Activated CD4-positive, CD25-positive, alpha-beta regulatory T cell treated with anti-CD3 and anti-CD28 coated beads, Interleukin-2, amount 50 U/mL, for 16 hours (primary cell): ENCODE measurements at places on chromosomes 12 and 14.

DNA sequence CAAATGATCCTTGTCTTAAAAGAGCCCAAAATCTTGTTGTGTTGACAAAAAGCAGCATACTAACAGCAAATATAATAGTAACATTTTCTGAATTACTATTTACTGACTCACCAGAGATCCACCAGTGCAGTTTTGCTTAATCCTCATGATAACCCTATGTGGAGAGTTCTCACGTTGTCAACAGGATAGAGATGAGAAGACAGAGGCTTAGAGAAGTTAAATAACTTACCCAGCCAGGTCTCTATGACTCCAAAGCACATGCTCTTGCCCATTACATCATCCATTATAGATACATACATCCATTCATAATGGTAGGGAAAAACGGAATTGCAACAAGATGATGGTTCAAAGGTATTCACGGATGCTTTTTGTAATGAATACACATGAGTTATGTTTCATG lies 111.9 kb downstream of the PAX9 start:
- DNase-seq = no peak

DNA sequence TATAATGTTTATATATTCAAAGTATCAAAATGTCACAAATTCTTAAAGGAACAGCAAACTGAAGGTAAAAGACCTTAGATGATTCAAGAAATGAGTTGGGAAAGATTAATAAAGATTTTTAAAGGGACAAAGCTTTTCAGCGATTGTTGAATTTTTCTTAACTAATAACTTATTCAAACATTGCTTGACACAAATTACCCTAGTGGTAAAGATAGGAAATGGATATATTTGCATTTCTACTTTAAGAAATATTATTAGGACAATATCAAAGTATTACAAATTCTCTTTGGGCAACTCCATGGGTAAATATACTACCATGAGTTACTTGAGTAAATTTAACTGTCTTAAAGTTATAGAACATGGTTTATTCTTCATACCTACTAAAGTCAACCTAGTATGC lies 266.0 kb upstream of the GARIN2 start:
- no peak for DNase-seq

- DNase-seq = no peak
Measured at GRCh38 chr14:21070610-21071224, 613 bp downstream of the ARHGEF40 start.

GRCh38 chr12:32273712-32274111 lies 125.6 kb upstream of the FGD4 start:
- DNase-seq = peak; percentile 1

DNA sequence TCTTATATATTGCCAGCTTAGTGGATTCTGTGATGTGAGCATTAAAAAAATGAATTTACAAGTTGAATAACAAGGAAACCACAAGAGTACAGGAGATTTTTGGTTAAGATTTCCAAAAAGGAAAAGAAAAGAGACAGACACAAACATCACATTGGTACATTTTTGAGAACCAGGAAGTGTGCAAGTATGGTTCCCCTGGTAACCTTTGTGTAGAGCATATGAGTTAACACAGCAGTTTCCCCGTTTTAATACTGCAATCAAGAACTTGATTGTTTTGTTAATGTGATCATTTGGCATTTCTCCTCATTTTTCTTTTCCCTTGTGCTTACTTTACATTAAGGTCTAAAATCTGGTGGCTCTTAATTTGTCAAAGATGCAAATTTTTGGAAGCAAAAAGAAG lies 490.4 kb upstream of the ATP2B1 start:
- no peak for DNase-seq

- no peak for DNase-seq
Measured at GRCh38 chr14:77475432-77476115, 17.7 kb downstream of the AHSA1 start.

DNA sequence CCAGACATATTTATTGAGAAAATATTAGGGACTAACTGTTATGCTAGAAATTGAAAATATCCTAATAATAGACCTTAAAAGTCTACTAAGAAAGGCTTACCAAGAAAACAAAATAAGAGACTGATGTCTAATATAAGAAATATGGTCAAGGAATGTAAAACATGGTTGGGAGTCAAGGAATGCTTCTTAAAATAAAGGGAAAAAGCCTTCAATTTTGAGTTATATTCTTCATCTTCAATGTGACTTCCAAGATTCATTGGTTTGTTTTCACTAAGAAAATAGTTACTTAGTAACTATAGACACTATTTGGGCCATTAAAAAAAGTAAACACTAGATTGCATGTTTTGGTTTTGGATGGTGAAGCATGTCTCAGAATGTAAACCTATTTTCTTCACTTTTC lies 88.1 kb upstream of the ETV6 start:
- no peak for DNase-seq

DNA sequence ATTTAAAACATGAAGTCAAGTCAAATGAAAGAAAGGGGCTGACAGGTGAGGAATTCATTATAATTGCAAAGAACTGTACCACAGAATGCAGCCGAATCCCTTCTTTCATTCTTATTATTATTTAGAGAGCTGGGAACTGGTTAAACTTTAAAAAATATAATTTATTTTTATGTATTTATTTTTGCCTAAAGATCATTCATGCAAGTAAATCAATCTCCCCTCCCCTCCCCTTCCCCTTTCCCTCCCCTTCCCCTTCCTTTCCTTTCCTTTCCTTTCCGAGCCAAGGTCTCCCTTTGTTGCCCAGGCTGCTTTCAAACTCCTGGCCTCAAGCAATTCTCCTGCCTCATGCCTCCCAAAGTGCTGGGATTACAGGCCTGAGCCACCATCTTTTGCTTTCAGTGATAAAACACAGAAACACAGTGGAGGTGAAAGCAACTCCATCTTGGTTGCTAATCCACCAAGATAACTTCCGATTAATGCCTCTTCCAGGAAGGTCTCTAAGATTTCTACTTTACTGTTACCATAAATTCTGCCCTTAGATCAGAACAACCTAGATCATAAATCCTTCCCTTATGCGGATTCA lies 6.0 kb upstream of the UBC start:
- DNase-seq = no peak

DNA sequence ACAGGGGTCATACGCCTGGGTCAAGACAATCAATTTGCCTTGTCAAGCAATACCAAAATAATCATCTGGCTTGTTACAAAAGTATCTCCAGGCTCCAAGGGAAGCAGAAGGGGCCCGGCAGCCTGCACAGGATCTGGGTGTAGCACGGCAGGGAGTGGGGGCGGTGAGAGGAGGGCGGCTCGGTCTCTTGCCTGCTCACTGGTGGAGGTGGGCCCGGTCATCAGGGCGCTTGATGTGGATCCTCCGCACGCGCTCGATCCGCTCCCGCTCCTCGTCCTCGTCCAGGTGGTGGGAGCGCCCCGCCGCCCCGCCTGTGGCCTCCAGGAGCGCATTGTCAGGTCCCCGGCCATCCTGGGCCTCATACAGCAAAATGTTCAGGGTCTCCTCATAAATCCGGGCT lies 25.7 kb downstream of the KCTD10 start:
- no peak for DNase-seq

- no peak for DNase-seq
Measured at GRCh38 chr14:28876572-28876945, 110.0 kb downstream of the FOXG1 start.

GRCh38 chr14:77120771-77121743 lies 20.5 kb downstream of the ZDHHC22 start:
- DNase-seq = no peak

DNA sequence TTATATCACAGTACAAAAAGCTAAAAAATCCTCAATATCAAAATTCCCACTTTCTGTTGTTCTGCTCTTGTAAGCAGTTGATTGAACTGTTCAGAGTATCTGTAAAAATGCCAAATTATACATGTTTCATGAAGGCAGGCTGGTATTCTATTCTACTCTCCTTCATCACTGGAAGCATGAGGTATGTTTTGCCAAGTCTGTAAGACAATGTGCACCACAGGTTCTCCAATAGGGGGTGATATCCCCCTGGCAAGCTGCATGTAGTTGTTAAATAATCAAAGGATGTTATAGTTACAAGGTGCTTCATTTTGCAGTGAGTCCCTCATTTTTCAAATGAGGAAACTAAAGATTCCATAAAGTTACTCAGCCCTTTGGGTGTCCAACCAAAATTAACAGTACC lies 15.1 kb upstream of the NEK9 start:
- no peak for DNase-seq

- no peak for DNase-seq
Measured at GRCh38 chr12:64390275-64390851, at the start of gene C12orf56. TSS of gene C12orf56 (minus strand) at chr12:64390758. CDS start at chr12:64390565, 193 bp downstream.

GRCh38 chr14:89996963-89997362 lies 41.2 kb downstream of the TDP1 start:
- no peak for DNase-seq

DNA sequence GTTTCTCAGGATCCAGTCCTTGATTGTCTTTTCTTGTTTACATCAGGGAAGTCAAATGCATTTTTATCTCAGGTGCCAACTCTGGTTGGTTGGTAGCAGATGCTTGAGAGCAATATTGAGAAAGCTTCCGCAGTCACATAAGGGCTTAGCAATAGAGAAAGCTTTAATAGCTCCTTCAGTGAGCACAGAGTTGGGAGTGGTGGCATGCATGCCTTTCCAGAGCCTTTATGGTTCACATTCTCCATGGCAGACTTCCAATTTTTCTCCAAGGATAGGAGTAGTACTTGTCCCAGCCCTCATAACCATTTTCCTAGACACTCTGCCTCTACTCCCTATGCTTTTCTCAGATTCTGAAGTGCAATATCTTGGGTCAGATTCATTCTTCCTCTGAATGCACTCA lies 280.4 kb downstream of the AEBP2 start:
- DNase-seq = no peak

DNA sequence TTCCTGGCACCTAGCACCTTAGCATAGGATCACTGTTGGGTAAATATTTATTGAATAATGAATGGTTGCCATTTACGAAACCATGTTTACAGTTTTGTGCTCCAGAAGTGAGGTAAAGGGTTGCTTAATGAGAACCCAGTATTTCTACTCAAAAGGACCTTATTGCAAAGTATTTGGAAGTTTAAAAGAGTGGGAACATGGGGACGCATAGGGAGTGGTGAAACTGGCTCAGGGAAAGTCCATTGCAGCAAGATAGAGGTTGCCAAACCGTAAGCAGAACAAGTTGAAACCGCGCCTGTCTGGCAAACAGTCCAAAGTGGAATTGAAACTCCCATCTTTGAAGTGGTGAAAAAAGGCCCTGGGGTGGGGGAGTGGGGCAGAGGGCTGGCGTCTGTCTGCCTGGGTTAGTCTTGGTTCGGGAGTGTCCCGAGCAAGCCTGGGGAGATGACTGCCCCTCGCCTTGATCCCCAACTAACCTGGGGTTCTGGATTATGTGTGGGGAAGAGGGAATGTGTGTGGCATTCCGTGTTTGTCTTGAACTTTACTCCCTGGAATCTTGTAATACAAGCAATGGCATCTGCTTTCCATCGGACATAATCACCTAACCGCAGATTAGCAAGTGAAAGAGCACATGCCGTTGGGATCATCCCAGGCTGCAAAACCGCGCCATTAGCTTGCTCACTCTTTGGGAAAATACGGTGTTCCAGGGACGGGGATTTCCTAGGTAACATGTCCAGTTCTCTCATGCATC lies 7.2 kb downstream of the ALDH2 start:
- no peak for DNase-seq

DNA sequence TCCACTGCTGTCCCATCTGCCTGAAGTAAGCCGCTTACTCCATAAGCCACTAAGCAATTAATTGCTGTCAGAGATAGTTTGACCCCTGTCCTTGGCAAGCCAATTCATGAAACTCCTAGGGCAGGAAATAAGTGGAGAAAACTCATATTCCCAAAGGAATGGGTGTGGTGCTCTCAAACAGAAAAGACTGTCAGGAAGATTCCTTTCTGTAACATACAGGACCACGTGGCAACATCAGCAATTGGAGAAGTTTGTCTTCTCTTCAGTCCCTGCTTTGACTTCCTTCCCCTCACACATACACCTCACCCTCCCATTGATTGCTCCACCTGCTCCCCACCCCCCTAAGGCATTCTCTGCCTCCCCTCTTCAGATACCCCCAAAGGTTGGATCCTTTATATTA lies 36.2 kb upstream of the MDM1 start:
- DNase-seq = no peak

- no peak for DNase-seq
Measured at GRCh38 chr12:48279601-48280000, 71.1 kb downstream of the ZNF641 start.

DNA sequence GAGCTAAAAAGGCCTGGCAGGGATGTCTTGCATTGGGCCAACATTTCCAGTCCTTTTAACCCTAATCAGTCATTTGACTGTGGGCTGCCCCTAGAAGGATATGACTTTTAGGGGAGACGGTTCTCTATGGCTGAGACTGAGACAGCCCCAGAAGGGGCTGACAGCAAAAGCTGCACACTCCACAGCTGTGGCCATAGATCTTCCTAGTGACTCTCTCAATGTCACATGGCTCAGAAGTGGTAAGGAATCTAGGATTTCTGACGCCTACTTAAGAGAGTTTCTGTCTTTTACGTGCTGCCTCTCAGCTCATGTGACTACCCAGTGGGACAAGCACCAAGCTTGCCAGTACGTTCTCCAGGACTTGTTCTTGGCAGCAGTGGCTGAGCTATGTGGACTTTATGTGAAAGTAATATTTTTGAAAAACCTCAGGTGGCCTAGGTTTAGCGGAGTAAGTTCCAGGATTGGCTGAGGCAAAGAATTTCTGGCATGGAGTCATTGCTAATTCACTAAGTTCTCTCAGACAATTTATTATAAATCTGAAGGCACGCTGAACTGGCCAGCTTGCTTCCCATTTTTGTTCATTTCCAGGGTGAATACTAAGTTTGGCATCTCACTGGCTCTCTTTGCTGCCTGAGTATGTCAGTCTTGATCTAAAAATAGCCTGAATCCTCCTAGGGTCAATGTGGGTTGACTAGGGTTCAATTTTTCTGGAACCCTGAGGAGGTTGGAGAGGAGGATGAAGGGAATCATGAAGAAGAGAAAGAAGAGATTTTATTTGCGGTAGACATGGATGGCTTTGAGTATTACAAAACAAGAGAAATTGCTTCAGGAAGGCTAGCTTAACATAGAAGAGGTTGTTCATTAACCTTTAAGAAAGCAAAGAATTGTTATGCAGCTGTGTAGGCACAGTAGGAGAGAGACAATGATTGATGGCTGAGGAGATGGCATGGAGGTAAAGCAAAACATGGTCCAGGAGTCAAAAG lies 271.8 kb downstream of the AEBP2 start:
- DNase-seq = no peak

GRCh38 chr12:17592472-17592871 lies 497.5 kb downstream of the RERGL start:
- DNase-seq = no peak

DNA sequence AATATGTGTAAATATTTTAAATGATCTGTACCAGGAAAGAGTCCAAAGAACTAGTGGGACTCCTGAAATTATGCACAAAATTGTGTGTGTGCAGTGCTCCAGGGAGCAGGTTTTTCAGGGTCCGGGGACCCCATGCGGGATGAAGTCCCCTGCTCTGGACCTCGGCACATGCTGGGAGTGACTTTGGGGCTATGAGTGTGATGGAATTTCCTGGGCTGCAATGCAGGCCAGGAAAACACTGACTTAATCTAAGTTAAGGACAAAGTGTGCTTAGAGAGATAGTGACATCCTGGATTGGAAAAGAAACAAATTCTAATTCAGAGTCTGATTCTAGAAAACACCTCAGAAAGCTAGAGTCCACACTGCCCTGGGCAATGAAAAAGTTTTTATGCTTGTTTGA lies 6.2 kb upstream of the MYH6 start:
- no peak for DNase-seq

- DNase-seq = no peak
Measured at GRCh38 chr14:75927564-75928087, 54.2 kb downstream of the TGFB3 start.

GRCh38 chr14:66008631-66009030 lies 477.5 kb upstream of the CCDC196 start:
- no peak for DNase-seq
